Activated naive CD4-positive, alpha-beta T cell (primary cell): ENCODE measurements at places on chromosomes 11 and 22.

- DNase-seq: no peak
Observed at GRCh38 chr11:7677071-7677470, 3.8 kb upstream of the CYB5R2 start.

DNA sequence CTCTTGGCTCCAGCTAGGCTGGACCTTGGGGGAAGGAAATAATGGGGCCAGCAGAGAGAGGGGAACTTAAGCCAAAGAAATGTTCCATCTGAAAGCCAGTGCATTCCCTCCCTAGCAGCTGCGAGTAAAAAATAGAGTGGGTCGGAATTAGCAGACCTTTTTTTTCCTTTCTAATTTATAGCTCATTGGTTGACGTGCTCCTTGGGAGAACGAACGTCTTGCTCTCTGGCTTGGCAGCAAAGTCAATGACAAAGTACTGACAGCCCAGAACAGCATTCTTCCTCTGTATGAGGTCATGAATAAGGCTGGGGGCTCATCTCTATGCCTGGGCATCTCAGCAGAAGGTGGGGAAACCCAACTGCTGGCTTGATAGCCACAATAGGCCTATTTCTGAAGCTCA lies 65.0 kb downstream of the SEZ6L start:
- no peak for DNase-seq

GRCh38 chr22:48182846-48183805 lies 1420.7 kb downstream of the TBC1D22A start:
- DNase-seq: no peak

DNA sequence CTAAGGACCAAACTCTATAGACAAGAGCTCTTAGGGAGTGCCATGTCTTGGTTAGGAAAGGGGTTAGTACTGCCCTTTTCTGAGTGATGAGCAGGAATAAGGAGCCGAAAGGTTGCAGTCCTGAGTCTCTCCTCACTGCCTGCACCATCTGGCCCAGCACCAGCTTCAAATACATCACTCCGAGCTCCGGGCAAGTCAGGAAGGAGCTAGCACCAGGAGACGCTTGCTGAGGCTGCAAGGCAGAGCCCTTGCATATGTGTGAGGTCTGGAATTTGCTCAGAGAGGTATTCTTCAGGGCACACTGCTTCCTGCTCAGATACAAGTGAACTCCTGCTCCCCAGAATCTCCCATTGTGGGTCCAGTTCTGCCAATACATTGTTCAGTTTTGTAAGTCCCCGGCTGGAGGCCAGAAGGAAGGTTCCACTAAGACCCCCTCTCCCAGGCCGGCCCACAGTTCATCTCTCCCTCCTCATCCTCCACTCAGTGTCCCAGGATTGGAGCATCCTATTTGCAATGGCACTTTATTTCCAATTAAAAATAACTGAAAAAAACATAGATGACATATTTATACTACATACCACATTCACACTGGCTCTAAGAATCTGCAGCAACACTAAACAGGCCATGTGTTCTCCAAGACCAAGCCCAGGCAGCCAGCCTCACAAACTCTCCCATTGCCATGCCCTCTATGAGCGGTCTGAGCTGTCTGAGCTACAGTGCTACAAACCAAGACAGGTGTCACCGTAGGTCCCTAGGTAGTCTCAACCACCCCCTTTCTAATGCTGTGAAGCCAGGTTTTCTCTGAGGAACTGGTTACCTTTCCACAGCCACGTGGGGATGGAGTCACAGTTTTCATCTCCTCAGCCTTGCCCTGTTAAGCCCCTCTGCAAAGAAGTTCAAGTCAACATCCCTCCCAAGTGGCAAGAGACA lies 55.1 kb upstream of the SPATA19 start:
- DNase-seq: no peak
